Stimulated activated CD4-positive, alpha-beta T cell treated with anti-CD3 and anti-CD28 coated beads, Interleukin-4, amount 100 ng/mL, for 24 hours (primary cell): ENCODE measurements at places on chromosomes 1 and 21.

DNA sequence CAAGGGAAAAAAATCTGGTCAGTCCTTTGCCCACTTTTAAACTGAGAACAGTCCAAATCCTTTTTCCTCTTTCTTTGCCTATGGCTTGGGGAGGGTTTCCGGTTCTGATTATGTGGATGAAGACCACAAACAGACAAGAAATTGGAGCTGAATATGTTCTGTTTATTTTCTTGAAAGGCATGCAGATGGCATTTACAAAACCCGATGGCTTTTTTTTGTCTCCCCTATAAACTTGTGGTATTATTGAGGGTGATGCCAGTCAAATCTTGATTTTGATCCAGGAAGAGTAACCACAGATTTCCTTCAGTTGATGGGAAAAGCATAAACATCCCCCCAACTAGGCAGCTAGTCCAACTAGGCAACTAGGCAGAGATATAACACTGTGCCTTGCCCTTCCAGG, 38.9 kb downstream of the PLPP3 start:
- no peak for DNase-seq

DNA sequence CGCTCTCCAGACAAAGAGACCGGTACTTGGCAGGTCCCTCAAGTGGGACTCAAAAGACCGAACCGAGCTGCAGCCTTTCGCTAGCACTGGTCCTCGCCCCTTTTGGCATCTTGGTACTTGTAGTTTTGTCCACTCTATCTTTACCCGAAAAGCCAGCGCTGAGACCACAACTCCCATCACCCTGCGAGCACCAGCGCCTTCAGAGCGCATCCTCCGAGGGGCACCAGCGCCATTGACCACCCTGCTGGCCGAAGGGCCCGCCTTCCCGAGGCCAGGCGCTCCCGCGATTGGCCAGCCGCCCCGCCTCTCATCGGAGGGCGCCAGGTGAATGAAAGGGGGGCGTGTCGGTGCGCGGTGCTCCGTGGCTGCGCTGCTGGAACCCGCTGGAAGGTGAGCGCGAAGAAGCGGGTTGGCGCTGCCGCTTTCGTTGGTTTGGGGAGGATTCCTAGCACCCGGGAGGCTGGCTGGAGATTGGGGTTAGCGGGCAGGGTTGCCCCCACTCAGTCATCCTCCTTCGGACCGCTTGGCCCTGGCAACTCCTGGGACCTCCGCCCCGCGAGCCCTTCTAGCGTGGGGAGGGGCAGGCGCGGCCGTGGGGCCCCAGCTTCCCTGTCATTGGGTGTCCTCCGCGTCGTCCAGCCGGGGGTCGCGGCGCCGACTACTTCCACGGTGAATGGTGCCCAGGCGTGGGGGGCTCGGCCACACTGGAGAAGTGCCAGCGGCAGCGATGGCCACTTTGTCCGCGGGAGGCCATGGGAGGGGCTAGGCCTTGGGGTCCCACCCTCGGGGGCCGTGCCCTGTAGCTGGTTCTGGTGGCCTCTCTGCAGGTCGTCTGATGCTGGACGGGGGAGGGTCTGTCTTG, at the start of gene ZBTB8B:
ZBTB8B (plus strand) TSS at position 357 of the 862 bp plus-strand sequence. CDS start 5,553 bp downstream, outside the sequence.
- DNase-seq = peak; percentile 31

DNA sequence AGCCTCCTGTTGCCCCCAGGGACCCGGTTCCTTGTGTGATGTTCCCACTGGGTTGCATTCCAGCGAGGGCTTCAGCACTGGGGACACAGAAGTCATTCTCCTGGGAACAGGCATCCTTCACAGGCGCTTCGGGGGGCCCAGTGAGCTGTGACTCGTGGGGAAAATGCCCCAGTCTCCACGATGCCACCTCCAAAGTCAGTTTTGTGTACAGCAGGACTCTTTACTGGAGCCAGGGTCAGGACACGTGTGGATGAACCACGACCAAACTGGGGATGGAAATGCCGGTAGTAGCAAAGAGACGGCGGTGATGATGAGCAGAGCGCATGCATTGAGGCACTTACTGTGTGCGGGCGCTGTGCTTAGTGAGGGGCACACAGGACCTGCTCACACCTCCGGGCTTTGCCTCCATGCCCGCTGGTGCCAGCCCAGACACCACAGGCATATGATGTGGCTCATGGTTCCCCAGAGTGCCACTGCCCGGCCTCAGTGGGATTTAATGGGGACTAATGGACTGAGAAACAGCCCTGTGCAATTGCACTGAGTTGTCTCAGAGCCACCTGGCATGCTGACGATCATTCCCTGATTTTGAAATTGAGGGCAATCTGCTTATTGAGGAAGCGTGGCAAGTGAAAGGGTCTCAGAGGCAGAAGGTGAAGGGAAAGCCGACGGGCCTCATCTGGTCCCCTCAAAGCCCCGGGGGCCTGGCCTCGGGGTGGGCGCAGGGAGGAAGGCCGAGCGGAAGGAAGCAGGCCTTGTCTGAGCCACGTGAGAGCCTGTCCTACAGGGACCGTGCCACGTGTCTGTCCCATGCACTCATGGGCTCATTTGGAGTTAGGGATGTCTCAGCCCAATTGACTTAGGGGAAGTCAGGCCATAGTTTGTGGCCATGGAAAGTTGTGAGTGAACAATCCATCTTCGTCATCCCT, 91.4 kb downstream of the PDE9A start:
- DNase-seq = no peak

DNA sequence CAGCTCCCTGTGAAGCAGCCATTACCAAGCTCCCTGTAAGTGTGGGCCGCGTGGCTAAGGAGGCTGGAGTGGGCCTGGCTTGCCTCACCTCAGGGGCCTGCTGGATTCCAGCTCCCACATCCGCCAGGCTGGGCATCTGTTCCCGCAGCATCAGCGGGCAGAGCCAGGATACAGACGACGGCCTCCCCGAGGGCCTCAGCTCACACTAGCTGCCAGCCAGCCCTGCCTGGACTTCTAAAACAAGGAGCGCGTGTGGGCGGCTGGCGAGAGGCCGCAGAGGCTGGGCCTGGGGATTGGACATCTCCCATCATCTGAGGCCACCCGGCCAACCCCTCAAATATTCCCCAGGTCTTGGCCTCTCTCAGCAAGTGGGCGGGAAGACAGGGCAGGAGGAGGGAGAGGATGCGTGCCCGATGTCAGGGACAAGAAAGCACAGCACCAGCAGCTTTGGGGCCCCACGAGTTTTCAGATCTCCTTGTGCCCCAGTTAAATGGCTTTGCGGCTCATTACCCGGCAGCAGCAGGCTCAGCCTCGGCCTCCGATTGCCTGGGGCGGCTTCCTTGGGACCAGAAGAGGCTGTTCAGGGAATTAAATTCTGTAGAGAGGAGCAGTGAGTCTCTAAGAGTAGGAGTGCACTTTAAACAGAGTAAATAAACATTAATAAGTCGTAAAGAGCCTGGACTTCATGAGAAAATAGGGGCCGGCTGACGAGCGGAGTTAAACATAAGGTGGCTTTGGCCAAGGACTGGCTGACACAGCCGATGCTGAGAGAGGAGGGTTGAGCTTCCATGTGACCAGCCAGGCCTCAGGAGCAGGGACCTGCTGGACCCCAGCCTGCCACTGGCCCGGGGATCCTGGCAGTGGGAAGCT, 208.9 kb upstream of the C1orf174 start:
- no peak for DNase-seq

- DNase-seq = no peak
Measured at GRCh38 chr1:210597555-210598134, 268.9 kb downstream of the HHAT start.

- no peak for DNase-seq
Measured at GRCh38 chr1:3372317-3372716, 82.1 kb upstream of the ARHGEF16 start.

- DNase-seq = peak; percentile 56
Measured at GRCh38 chr1:63316984-63317816, 5.2 kb upstream of the FOXD3 start.

DNA sequence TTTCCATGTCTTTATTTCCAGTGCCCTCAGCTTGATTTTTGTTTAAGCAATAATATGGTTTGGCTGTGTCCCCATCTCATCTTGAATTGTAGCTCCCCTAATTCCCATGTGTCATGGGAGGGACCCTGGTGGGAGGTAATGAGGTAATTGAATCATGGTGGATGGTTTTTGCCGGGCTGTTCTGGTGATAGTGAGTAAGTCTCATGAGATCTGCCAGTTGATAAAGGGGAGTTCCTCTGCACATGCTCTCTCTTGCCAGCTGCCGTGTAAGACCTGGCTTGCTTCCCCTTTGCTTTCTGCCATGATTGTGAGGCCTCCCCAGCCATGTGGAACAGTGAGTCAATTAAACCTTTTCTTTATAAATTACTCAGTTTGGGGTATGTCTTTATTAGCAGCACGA, 559.6 kb upstream of the ADAMTS5 start:
- no peak for DNase-seq

- no peak for DNase-seq
Measured at GRCh38 chr1:153776352-153776751, 1.1 kb downstream of the SLC27A3 start.

DNA sequence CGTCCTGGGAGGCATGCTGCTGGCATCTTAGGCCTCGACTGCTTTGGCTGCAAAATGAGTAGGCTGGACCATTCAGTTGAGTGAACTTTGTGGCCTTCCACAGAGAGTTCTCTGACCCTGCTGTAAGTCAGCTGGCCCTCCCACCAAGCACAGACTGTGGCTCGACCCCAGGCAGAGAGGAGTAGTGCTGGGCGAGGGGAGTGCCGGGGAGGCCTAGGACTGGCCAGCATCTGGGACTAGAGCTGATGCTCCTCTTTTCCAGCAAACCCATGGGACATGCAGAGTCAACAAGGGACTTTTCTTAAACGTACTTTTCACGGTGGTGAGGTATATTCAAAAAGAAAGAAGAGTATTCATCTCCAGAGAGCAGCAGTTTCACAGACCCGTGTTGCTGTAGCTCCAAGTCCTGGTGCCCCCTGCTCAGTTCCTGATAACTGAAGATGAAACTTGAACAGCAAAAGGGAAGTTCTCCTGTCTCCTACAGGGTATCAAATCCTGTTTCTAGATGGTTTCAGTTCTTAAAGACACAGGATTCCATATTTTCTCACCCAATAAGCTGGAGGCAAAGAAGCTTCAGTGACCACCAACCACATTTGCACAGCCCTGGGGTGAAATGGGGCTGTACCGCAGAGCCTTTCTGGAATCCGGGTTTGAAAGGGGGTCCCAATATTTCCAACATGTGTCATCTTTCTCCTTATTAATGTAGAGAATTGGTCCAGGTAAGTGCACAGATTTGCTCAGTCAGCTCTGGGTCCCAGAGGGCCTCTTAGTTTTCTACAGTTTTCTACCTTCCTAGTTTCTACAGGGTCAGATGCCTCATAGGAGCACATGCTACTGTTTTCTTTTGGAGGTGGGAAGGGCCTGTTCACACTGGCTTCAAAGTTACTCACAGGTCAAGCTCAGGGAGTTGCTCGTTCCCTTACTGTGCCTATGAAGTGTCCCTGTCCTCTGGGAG, 20.9 kb downstream of the BATF3 start:
- no peak for DNase-seq

- DNase-seq = no peak
Measured at GRCh38 chr1:14113271-14113670, 413.3 kb downstream of the PRDM2 start.

GRCh38 chr1:18637962-18638834, 7.6 kb downstream of the PAX7 start:
- no peak for DNase-seq

DNA sequence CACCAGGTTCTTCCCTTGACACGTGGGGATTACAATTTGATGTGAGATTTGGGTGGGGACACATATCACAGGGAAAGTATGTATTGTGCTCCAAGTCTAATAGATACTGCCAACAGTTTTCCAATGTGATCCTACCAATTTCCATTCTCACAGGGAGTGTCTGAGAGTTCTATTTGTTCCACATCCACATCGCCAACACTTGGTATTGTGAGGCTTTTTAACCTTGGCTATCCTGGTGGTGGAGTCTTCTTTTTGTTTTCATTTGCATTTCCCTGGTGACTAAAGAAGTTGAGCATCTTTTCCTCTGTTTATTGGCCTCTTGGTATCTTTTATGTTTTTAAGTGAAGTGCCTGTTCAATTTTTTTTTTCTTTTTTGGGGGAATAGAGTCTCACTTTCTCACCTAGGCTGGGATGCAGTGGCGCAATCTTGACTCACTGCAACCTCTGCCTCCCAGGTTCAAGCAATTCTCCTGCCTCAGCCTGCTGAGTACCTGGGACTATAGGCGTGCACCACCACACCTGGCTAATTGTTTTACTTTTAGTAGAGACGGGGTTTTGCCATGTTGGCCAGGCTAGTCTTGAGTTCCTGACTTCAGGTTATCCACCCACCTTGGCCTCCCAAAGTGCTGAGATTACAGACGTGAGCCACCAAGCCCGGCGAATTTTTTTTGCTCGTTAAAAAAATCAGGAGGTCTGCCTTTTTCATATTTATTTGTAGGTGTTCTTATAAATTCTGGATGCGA, 15.9 kb upstream of the PADI1 start:
- DNase-seq = no peak

GRCh38 chr21:41280115-41280919, 36.3 kb upstream of the FAM3B start:
- DNase-seq = no peak

- DNase-seq = no peak
Measured at GRCh38 chr1:235712812-235713211, 63.2 kb upstream of the GNG4 start.

GRCh38 chr21:42374864-42375499, 8.6 kb upstream of the TFF1 start:
- DNase-seq = no peak

DNA sequence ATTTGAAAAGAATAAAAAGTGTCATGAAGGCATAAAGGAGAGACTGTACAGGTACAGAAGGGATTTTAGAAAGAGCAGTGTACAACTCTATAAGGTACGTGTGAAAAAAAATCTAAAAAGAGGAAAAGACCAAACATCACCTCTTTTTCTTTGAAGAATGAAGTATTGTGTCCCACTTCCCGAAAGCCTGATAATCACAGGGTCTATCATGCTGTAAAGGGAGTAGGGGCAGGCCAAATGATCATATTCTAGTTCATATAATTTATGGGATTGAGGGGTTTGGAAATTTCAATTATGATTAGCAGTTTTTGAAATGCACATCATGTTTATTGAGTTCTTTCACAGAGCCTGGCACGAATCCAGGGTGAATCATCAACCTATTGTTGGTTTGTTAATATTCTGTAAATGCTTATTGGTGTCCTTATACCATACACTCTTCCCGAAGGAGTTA, 910 bp upstream of the RERE start:
- DNase-seq = peak; percentile 20

GRCh38 chr1:159132271-159132881, 39.0 kb upstream of the CADM3 start:
- peak; percentile 77 for DNase-seq

DNA sequence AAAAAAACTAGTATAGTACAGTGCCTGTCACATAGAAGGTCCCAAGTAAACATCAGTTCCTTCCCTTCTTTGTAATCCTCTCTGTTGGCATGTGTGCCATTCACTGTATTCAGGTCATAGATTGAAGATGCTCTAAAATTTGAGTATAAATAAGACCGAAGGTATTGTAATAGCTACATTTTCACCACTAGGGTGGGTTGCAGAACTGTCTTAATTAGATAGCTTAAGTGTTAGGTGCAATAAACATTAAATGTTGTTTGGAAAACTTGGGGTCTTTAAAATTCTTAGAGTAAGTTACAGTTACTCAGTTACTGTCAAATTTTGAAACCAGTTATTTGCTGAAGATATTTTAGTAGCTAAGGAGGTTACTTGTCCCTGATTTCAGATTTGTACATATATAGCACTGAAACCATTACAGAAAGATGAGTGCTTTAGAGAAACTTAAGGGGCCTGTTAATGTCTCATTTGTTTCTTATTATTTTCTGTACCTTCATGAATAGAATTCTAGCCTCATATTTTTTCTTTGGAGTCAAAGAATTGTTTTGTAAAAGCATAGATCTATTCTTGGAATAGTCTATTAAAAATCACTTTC, 24.3 kb downstream of the PER3 start:
- no peak for DNase-seq

- DNase-seq = peak; percentile 60
Measured at GRCh38 chr1:18927654-18928272, 25.4 kb upstream of the ALDH4A1 start.

- DNase-seq = no peak
Measured at GRCh38 chr1:182087304-182087703, 25.8 kb upstream of the ZNF648 start.
